Osteoblast (primary cell): ENCODE measurements at places on chromosomes 2 and 18.

- no peak for DNase-seq
Observed at GRCh38 chr2:227192491-227192890, 28.1 kb downstream of the COL4A3 start.

GRCh38 chr18:39660141-39660540, 2094.5 kb upstream of the CELF4 start:
- no peak for DNase-seq

GRCh38 chr2:181934694-181935093, 43.2 kb downstream of the ITPRID2 start:
- no peak for DNase-seq

- DNase-seq = no peak
Observed at GRCh38 chr2:127081826-127082633, 24.9 kb downstream of the BIN1 start.

- peak; percentile 86 for DNase-seq
Observed at GRCh38 chr18:74353169-74353775, 37.6 kb downstream of the C18orf63 start.

DNA sequence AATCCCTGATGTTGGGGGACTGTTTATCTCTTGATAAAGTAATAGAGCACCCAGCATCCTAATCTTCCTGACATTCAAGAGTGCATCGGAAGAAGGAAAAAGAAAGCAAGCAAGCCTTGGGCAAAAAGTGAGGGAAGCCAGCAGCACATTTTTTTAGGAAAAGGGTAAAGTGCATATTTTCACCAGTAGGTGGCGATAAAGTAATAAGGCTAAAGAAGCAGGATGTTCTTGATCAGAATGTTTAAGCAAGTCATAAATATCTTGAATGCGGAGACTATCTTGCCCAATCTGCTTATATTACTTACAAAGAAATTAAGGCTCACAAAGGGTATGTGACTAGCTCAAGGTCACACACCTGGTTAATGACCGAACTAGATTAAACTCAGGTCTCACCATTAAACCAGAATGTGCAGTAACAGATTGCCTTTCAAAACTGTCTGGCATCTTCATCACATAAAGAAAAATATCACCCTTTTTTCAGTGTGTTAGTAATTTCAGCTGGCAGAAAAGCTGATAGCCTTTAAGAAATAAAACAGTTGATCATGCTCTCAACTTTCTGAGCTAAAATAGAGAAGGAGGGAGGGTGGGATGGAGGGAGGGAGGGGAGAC, 83.8 kb downstream of the VIT start:
- DNase-seq = peak; percentile 91

DNA sequence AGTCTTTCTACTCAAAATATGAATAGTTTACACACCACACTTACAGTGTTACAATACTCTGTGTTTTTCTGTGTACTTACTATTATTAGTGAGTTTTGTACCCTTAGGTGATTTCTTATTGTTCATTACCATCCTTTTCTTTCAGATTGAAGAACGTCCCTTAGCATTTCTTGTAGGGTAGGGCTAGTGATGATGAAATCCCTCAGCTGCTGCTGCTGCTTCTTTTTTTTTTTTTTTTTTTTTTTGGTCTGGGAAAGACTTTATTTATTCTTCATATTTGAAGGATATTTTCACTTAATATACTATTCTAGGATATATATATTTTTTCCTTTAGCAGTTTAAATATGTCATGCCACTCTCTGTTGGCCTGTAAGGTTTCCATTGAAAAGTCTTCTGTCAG, 29.0 kb upstream of the SERPINB2 start:
- no peak for DNase-seq

DNA sequence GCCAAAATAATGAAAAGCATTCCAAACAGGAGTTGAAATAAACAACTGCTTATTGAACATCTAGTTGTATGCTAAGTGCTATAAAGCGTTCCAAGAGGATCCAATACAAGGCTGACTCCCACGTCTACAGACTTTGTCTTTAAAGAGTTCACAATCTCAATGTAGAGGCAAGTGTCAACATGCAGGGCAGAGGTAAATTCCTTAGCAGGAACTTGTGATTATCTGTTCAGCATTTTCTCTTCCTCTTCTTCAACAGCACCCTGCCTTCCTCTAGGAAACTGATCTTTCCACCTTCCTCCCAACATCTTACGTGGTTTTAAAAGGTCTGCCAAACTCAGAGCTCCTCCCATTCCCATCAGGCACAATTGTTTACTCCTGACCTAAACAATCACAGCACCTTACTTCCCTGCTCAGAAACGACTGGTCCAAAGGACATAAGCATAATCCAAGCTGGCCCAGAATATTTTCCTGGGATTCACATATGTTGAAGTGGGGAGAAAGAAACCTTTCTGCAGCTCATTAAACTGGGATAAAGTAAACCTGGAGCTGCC, 83.9 kb downstream of the ITSN2 start:
- DNase-seq = no peak

DNA sequence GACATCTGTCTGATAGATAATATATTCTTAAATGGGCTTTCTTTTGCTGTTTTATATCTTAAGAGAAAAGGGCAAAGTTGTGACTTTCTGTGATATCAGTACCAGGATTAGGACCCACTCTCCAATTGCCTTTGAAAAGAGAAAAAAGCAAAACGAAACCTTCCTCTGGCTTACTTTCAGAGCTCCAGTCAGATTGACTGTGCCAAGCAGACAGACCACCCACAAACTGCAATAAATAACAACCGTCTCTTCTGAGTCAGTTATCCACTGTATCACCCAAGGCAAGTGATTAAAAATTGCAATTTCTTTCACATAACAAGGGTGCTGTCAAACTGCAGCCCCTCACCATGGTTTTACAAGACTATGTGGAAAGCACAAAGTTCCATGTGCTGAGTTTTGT, 230.5 kb upstream of the SETBP1 start:
- no peak for DNase-seq

- DNase-seq = no peak
Observed at GRCh38 chr18:74436158-74436769, 20.8 kb downstream of the DIPK1C start.

GRCh38 chr2:177068967-177069366, 143.6 kb upstream of the HNRNPA3 start:
- no peak for DNase-seq

DNA sequence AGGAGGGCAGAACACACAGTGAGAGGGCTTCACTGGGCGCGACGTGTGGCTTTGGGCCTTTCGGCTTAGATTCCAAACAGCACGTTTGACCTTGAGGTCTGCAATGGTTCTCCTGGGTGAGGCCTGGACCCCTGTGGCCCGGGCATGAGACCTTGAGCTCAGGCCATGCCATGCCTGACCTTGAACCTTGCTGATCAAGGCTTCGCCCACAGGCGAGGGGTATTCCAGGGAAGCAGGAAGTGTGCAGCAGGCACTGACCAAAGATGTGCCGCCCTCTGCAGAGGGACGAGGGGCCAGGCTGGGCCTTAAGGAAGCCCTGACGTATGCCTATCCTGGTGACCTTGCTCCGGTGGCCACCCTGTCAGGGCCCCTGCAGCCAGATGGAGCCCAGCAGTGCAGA, 178.3 kb upstream of the HDAC4 start:
- DNase-seq = no peak

DNA sequence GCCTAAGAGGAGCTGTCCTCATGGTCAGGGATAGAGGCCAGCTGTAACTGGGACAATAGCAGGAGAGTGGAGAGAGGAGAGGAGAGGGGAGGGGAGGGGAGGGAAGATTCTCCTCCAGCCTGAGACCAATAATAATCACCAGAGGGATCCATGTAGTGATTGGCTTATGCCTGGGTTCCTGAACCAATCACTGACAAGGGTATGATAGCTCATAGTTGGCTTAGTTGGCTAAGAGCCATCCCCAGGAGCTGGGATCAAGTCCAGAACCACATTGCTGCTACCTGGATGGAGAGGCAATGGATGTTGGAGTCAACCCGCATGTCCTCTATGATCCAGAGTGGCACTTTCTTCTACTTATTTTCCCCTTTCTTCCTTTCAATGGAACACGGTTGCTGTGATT, 7.7 kb upstream of the ST8SIA5 start:
- no peak for DNase-seq

- peak; percentile 66 for DNase-seq
Observed at GRCh38 chr2:230849633-230850357, 14.9 kb upstream of the ITM2C start.

- no peak for DNase-seq
Observed at GRCh38 chr2:225797394-225797793, 397.9 kb downstream of the NYAP2 start.

- DNase-seq = no peak
Observed at GRCh38 chr2:149601141-149601796, 13.7 kb upstream of the MMADHC start.

GRCh38 chr2:43070030-43070429, 156.4 kb downstream of the ZFP36L2 start:
- peak; percentile 69 for DNase-seq

DNA sequence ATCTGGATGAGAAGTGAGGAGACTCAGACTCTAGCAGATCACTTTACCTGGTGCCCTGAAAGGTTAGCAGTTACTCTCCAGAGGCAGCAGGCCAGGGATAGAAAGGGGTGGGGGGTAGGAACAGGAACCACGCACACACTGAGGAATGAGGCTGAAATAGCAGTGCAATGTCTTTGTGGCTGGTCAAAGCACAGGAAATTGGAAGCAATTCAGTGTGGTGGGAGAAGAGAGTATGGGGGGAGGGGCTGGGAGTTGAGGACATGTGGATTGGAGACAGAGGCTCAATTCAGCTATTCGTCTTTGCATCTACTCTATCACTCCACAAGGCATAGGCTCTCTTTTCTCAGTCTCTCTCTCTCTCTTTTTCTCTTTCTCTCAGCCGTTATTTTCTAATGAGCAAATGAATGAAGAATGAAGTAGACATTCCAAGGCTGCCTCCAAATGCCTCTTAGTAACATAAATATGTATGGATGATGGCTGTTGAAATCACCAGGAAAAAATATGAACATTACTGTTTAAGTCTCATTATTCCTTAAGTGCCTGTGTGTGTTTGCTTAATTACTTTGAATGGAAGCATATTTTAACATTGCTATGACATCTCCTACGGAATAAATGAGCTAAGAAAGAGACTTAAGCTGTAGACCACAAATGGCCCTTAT, 979.4 kb downstream of the TSN start:
- DNase-seq = peak; percentile 27

DNA sequence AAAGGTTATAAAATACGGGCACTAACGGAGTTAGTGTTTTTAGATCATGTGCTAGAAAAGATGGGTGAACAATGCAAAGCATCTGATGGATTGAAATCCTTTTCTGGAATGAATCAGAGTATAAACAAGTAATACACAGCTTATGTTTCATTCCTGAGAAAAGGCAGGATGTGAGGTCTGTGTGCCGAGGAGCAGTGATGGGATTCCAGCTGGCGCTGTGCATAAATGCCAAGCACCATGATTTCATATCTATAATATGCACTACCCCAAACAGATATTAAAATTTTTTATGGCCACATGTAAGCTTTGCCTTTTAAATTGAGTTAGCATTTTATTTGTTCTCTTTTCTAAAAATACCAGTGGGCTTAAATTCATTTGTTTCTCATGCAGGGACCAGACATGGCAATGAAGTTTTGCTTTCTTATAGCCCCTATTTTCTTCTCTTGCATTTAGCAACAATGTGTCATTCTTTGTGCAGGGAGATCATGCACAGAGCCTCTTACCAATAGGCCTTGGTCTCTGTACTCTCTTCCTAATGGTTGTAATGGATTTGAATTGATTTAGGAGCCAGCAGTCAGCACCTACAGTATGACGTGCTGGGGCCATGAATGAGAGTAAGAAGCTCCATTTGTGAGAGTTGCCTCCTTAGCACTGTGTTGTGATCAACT, 323.9 kb downstream of the SLC8A1 start:
- DNase-seq = peak; percentile 85

DNA sequence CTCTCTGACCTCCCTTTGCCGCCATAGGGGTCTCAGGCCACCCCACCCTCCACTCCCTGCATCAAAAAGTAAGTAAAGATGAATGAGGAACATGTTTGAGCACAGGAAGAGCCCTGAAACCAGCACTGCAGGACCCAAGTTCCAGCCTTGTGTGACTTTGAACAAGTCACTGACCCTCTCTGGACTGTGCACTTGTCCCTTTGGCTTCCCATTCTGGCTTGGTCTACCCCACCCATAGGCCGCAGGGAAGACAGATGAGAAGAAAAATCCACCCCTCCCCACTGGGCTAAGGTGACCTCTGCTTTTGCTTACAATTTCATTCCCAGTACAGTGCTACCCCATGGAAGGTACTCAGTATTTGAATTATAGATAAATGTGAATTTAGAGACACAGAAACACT, 43.8 kb downstream of the TMEM17 start:
- no peak for DNase-seq

- no peak for DNase-seq
Observed at GRCh38 chr18:23629444-23629946, 33.2 kb downstream of the ANKRD29 start.

DNA sequence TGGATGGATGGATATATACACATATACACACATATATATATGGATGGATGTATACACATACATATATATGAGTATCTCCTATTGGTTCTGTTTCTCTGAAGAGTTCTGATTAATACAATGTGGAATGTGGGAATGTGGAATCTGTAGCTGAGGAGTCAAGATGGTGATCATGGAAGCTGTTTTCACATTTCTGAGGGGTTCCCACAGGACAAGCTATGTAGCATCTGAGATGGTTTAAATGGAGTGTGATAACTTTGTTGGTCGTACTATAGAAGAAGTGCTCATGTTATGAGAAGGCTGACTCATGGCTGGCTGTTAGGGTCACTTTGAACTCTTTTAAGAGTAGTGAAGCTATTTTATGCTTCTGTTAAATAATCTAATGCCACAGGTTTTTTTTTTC, 279.7 kb downstream of the MEIS1 start:
- DNase-seq = no peak

DNA sequence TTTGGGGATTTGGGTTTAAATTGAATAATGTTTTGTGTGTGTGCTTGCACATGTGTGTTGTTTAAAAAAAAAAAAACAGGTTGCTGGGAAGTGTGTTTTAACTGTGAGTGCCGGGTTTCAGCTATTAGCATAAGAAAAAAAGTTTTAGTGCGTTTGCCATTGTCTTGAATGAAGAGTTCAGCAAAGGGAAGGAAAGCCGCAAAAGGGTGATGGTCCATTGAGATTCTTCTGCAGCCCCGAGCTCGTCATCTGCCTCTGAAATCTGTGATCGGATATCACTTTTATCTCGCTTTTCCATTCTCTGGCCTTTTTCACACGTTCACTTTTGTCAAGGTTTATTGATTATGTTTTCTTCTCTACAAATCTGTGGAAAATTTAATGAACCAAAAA, 4.7 kb downstream of the GLI2 start:
- DNase-seq = no peak

GRCh38 chr2:170026361-170026760, 151.6 kb upstream of the MYO3B start:
- DNase-seq = no peak

DNA sequence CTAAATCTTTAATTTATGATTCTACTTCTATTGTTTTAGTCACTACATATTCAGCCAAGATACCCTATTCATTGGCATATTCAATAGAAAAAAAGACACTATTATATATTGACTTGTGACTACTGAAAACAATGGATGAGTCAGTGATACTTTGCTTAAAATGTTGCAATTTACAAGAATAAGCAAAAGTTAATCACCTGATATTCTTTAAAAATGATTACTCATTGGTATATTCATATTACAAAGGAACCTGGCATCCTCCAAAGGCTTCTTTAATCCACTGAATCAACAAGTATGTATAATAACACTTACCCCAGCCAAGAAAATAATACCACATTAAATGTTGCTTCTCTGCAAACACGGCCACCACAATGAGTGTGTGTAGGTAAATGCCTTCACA, 87.8 kb downstream of the CALCRL start:
- no peak for DNase-seq
